Prostate gland (tissue), 2 donors: ENCODE measurements at places on chromosomes 4 and X. TPM values are rescaled to one million over a fixed set of nuclear protein-coding genes. Genes with fewer than 3 reads are reported as not detected.

- no peak for DNase-seq
These were observed 78.7 kb downstream of the ALG13 start for GRCh38 chrX:111759686-111760085.

The AMMECR1 gene
- 3.7 TPM for total RNA-seq

DNA sequence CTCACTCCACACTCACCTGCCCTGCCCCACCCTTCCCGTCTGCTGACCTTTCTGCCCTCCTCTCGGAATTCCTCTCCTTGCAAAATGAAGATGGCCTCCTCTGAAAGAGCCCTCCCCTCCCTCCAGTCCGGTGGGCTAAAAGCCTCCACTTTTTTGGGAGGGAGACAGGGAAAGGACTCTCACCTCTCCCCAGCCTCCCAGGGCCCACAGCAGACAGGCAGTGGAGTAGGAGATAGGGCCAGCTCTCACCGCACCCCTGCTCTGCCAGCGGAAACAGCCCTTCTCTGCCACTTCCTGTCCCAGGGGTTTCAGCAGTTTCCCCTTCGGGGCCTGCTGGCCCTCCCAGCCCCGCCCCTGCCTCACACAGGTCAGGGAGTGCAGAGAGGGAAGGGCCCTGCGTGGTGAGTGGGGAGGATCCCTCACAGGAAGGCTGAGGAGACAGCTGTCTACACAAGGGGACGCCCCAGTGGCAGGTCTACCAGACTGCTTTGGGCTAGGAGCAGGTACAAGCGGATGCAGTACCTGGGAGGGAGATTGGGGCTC, 18.2 kb downstream of the ELF4 start:
- DNase-seq = no peak

- no peak for DNase-seq
These were observed 47.3 kb downstream of the TSPAN5 start for GRCh38 chr4:98610926-98611676.

- DNase-seq = no peak
These were observed 41.5 kb downstream of the SOWAHB start for GRCh38 chr4:76856243-76857073.

DNA sequence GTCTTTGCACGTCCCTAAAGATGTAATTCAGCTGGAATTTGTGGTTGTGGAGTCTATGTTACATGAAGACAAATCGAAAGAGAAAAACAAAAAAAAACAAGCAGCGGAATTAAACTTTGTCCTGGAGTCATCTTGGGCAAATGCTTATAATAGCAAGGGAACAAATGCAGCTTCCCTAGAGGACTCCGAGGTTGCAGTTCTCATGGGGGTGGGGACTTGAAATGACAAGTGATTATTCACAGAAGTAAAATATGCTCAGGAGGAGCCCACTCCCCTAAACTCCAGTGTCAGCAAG, 362.4 kb downstream of the ARHGAP24 start:
- DNase-seq = no peak

GRCh38 chrX:68719181-68719903, 71.9 kb downstream of the STARD8 start:
- DNase-seq = no peak

- no peak for DNase-seq
These were observed 185.7 kb upstream of the TBL1X start for GRCh38 chrX:9279234-9279544.

DNA sequence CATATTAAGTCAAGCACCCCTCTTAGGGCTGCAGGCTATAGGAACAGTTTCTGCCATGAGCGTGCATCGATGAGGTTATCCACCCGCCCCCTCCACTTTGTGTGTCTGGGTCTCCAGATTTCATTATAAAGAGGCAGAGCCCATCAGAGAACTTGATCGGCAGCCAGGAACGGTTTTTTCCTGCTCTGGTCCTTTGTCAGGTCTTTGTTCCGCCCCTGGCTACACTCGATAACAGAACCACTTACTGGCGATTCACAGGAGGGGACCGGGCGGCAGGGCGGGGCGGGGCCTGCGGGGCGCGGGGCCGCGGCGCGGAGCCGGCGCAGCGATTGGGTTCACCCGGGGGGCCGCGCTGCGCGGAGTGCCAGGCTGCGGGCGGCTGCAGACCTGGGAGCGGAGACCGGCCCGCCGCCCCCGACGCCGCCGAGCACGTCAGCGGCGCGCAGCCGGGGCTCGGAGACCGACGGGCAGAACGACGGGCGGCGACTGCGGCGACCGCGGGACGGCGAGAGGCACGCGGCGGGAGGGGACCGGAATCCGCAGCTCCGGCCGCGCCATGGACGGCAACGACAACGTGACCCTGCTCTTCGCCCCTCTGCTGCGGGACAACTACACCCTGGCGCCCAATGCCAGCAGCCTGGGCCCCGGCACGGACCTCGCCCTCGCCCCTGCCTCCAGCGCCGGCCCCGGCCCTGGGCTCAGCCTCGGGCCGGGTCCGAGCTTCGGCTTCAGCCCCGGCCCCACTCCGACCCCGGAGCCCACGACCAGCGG, at the start of gene SLC10A4:
Gene SLC10A4, plus strand, starts transcription at position 338 of the 771 bp plus-strand sequence. Its CDS starts 219 bp downstream, at position 557.
- DNase-seq = no peak

The PCDH10 gene
- 3.9 TPM for total RNA-seq

- no peak for DNase-seq
These were observed 9.1 kb downstream of the NSG1 start for GRCh38 chr4:4395849-4396627.

DNA sequence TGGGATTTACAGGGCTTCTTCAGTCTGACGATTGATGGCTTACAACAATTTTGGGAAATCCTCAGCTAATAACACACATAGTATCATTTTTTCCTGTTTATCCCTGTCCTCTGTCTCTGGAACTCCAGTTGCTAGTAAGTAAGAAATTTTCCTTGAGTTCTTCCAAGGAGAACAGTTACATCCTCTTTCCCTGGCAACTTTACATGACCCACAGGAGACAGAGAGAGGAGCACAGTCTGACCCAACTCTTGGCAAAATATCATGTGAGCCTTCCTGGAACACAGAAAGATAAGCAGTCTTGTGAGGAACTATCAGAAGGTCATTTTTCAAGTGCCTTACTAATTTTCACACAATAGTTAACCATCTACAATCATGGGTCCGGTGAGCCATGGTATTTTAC, 578.7 kb upstream of the PABPC4L start:
- no peak for DNase-seq

- no peak for DNase-seq
These were observed 17.6 kb upstream of the KIAA1210 start for GRCh38 chrX:119145241-119145653.

DNA sequence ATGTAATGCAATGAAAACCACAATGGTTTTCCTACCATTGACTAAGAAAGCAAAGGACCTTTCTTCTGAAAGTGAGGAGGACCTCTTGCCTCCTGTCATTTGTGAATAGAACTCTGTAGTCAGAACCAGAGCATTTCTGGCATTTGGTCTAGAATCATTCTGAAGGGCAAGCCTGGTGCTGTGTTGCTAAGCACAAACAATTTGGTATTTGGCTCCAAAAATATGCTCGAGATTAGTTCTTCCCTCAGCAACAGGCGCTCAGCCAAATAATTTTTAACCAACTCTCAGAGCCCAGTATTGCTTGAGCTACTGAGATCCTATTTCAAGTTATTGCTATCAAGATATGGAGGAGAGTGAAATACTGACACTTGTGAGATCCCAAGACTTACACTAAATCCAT, 71.0 kb downstream of the SNCA start:
- DNase-seq = peak; percentile 12
